CD4-positive, alpha-beta T cell treated with Interleukin-10 for 1 hour (primary cell): ENCODE measurements at places on chromosomes 4 and X.

GRCh38 chr4:78312989-78313753, 238.4 kb upstream of the ANXA3 start:
- no peak for DNase-seq

DNA sequence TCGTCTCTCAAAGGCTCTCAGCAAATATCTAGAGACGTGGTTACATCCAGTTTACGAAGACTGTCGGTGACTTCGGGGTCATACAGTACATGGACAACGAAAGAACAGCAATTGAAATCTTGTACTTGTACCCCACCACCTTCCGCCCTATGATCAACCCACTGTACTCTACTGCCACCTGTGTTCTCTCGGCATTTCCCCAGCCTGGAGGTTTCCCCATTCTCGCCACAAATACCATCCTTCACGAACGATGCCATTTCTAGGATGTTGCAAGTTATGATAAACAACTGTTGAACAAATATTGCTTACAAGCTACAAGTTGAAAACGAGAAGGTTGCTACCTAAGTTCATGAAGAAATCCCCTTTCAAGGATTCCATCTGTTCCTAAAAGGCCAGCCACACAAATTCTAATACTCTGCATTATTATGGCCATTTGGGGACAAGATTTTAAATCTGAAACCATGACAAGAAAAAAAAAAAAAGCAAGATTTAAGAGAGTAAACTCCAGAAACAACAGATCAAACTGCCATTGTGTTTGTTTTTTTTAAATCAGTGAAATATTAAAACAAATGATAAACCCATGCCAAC, 1.6 kb downstream of the APBB2 start:
- DNase-seq = peak; percentile 8

GRCh38 chr4:163395758-163396157, 52.1 kb downstream of the NPY5R start:
- no peak for DNase-seq

DNA sequence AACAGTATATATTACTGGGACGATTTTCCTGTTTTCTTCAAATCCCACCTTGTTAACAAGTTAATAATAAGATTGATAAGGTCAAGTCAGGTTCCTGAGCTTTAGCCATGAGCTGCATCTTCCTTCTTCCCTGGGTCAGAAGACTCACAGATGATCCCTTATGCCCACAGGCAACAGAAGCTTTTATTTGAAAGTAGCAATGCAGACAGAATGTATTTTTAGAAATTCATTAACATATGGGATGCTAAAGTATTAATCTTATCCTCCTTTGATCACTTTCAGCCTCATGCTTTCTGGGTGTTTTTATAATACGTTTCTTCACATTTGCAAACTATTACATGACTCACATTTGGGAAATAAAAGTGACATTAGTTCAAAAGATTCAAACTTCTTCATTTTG, 42.0 kb upstream of the MXRA5 start:
- DNase-seq = no peak

DNA sequence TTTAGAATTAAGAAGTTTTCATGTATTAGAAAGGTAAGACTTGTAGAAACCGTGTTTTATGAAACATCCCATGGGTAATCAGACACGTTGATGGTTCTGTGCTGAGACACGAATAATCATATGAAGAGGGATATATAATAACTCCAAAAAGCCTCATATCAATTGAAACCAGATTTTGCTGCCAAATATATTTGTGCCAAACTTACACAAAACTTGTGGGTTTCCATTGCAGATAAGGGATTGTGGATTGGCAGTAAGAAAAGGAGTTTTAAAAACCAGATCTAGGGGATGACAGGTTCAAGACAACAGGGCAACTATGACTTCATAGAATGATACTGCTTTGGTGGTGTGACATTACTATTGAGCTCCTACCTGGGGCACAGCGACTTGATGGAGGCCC, 616.1 kb downstream of the BCOR start:
- no peak for DNase-seq

DNA sequence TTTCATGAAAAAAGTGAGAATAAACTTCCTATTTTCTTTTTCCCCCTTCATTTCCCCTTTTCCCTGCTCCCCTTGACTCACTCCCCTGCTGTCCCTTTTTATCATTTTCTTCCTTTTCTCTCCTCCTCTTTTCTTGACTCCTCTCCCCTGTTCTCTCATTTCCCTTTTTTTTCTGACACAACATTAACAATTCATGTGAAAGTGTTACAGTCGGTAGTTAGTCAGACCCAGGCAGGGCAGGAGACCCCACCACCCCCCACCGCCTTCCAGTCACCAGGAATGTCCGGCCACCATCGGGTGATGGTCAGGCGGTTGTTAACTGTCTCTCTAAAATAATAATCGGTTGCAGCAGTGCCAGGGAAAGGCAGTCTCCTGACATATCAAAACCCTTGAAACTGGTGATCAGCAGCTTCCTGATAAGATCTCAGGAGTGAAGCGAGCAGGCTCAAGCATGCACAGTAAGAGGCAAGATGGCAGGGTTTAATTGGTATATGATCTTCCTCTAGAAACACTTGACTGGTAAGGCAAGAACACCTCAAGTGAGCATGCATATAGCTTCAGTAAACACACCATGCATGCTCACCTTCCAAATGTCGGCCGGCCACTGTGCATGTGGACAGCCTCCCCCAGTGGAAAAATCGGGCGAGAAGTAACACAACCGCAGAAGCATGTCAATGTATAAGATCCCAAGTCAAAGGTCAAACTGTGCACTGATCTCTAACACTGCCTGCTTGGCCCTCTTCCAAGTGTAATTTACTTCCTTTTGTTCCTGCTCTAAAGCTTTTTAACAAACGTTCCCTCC, 191.4 kb downstream of the NDST4 start:
- DNase-seq = no peak

GRCh38 chr4:176885224-176885623, 92.5 kb upstream of the VEGFC start:
- DNase-seq = no peak

GRCh38 chr4:7201420-7202305, 9.3 kb downstream of the SORCS2 start:
- no peak for DNase-seq

GRCh38 chrX:130715299-130715698, 187.7 kb downstream of the ENOX2 start:
- DNase-seq = no peak

DNA sequence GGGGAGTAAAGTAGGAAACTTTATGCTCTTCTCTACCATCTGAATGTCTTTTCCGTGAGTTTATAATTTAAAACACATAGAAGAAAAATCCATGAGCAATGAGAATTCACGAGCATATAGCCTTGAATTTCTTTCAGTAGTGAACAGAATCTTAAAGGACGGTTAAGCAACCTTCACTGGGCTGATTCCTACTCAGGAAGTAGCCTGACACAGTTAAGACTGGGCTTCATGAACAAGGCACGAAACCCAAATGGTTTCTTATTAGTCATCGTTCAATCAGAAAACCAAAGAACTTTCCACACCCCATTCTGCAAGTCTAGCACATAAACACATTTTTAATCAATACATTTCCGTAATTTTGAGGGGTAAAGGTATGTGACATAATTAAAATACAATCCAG, 95.8 kb downstream of the SH3KBP1 start:
- peak; percentile 52 for DNase-seq

- DNase-seq = no peak
Observed at GRCh38 chr4:176729489-176729888, 63.2 kb downstream of the VEGFC start.
